ENCODE measurements at places on chromosomes 5 and 9.
A peak's percentile ranks its signal among the peaks of the same experiment; 100 is the strongest.

- DNase-seq: no peak
These were observed 62.9 kb downstream of the SLC28A3 start for GRCh38 chr9:84277646-84278045.

DNA sequence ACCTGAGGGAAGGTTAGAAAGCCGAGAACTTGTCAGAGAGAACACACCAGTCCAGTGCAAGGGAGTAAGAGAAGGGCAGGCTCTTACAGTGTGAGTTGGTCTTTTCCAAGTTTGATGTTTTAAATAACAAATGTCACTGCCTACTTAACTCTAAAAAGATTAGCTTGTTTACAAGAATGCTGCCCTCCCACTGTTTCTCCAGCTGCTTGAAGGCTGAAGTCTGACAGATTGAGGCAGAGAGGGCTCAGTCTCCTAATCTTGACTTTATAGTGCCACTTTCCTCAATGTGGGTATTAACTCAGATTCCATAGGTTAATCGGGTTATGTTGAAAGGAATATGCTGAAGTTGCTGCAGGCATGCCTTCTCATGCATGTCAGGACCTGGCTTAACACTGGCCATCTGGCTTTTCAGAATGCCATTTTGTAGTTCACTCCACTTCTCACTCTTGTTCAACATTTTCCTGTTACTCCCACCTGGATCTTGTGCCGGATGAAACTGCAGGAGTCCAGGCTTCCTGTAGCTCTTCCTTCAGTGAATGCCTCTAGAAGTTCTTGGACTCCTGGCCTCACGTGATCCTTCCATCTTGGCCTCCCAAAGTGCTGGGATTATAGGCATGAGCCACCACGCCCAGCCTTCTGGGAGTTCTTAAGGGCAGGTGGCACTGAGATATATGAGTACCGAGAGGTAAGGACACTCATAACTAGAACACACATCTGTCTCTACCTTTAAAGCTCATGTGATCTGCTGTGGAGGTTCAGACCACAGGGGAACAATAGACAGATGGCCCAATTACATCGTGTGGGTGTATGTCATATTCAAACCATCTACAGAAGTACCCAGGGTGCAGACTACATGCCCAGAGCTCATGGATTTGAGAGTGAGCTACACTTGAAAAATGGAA, 249.7 kb downstream of the ARHGAP26 start:
- no peak for DNase-seq

GRCh38 chr9:135512241-135512603, 9.0 kb upstream of the LCN1 start:
- no peak for DNase-seq

GRCh38 chr9:112971415-112971814, 40.6 kb downstream of the ZNF883 start:
- no peak for DNase-seq

DNA sequence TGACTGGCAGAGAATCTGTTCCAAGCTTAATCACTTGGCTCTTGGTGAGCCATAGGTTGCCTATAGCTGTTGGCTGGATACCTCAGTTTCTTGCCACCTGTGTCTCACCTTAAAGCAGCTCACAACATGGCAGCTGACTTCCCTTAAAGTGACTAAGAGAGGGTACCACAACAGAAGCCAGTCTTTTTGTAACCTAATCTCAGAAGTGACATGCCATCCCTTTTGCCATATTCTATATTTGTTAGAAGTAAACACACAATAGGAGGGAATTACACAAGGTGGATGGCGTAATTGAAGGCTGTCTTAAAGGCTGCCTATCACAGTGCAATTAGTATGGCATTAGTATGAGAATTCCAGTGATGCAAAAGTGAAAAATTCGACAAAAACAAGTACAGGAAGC, 28.1 kb downstream of the NIPBL start:
- DNase-seq: no peak

- peak; percentile 66 for DNase-seq
These were observed 41.0 kb upstream of the FBN2 start for GRCh38 chr5:128579093-128579492.

- peak; percentile 22 for DNase-seq
These were observed 320.3 kb downstream of the ACTL7B start for GRCh38 chr9:108535526-108535925.

- DNase-seq: peak; percentile 52
These were observed 5.6 kb downstream of the FER start for GRCh38 chr5:108753331-108753730.

DNA sequence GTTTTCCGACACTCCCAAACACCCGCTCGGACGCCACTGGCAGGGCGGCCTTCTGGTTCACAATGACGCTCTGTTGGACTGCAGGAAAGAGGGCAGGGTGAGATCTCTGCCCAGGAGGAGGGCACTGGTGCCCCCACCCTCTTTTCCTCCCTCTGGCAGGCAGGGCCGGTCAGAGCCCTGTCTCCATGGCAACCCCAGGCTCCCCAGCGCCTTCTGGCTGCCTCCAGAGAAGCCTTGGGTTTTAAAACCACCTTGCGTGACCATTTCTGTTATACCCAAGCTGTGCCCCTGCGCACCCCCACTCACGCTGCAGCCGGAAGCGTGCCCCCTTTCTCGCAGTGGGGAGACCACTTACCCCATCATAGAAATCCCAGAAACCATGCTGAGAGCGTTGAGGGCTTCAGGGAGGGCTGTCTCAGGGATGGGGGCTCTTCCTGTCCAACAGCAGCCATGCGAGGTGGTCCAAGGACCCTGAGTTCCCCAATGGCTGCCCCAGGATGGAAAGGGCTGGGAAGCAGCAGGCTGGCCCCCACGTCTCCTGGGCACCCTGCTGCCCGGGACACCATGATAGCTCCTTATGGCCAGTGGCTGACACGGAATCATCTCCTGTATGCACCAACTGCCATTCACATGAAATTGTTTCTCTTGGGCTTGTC, 7.3 kb downstream of the C9orf50 start:
- DNase-seq: no peak

DNA sequence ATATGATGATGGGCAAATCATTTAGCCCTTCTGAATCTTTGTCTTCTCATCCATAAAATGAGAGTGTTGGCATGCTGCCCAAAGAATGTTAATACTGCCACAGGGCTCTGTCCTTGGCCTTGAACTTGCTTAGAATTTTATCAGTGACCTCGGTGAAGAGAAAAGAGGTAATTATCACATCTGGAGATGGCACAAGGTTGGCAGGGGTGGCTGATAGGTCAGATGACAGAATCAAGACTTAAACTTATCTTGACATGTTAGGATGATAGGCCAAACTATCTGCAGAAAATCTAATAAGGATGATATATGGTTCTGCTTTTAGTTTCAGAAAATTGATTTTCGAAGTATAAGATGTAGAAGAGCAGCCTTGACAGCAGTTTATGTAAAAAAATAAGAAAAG, 599.1 kb upstream of the CLINT1 start:
- no peak for DNase-seq

- DNase-seq: no peak
These were observed 9.1 kb downstream of the IL31RA start for GRCh38 chr5:55860288-55860687.

GRCh38 chr9:133476036-133476931, 2.6 kb downstream of the SLC2A6 start:
- DNase-seq: no peak

DNA sequence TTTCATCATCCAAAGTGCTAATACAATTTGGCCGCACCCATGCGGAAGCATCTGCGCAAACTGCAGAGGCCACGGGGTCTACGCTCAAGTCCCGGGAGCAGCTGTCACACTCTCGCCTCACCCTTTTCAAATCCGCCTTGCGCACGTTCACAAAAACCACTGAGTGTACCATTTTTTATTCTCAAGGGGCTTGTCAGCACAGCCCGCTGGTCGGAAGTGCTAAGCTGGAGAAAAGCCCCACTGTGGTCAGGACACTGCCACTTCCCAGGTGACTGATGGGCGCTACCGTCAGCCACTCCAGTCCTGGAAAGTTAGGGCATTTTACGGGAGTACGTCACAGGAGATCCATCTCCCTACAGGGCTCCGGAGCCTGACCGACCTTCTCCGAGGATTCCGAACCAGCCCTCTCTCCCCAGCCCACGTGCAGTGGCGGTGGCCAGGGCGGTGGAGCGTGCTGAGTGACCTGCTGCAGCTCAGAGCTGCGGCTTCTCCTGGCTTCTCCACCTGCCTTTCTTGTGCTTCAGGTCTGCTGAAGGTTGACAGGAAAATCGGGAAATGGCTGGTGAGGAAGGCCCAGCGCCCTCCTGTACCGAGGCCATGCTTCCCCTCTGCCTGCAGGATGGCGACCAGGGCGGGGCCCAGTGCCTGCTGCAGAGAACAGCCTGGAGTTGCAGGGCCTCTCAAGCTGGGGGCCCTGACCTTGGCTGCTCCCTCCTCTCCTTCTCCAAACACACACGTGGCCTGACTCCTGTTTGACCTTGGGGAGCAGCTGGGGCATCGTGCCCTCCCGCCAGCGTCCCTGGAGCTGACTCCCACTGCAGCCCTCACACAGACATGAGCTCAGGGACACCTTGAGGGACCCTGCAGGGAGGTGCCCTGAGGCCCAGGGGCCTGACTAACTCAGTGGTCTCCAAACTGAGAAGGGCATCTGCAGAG, 14.3 kb downstream of the RASGEF1C start:
- no peak for DNase-seq

DNA sequence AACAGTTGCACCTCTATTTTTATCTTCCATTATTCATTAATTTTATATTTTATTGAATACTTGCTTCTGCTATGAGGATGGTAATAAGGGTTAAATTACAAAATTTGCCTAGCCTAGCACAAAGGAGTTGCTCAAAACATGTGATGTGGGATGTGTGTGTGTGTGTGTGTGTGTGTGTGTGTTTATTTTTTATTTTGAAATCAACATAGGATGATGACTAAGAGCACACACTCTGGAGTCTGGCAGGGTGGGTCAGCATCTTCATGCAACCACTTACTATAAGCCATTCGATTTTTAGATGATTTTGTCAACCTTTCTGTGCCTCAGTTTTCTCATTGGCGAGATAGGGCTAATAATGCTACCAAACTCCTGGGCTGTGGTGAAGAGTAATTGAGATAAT, 57.7 kb upstream of the MAMDC2 start:
- DNase-seq: peak; percentile 31

- no peak for DNase-seq
These were observed 21.9 kb downstream of the NR2F1 start for GRCh38 chr5:93604644-93605515.

GRCh38 chr5:89756955-89757354, 652.6 kb downstream of the CETN3 start:
- peak; percentile 2 for DNase-seq

GRCh38 chr9:137000177-137000930, 4.0 kb upstream of the CLIC3 start:
- DNase-seq: peak; percentile 75

DNA sequence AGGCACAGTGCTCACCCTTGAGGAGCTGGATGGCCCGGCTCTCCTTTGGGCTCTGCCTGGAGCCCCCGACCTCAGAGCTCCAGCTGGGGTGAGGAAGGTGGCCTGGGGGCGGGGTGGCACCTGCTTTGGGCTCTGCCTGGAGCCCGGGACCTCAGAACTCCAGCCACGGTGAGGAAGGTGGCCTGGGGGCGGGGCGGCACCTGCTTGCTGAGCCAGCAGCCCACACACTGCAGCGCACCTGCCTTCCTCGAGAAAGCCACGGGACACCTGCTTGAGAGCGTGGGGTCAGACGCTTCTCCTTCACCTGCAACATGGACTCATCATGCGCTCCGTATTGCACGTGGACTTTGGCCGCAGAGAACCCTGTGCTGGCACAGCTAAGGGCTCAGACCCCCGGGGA, 51.8 kb downstream of the IRX2 start:
- no peak for DNase-seq

DNA sequence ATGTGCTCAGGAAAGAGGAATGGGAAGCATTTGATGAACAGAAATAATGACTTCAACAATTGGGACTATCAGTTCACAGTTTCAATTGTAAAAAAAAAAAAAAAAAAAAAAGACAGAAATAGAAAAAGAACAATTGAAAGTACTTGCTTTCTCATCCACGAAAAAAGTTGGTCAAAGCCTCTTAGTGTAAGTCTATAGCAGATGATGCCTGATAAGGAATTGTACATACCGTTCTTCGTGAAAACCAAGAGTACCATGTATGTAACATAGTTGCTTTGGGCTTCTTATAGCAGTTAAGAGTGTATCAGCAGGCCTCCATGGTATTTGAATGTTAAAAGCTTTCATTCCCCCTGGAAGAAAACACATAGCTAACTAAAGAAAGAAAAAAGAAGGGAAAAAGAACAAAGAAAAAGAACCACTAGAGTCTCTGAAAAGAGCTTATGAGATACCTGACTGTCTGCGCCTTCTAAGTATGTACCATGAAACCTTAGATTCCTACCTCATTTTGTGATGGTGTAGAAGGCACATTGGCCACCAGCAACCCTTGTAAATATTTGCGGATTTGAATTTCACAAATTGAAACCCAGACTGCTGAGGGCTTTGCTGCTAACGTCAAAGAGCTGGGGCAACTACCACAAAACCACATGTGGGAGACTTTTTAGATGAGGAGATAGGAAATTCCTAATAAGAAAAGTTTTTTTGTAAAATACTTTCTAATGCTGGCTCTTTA, 75.2 kb downstream of the TMC1 start:
- DNase-seq: no peak

- DNase-seq: no peak
These were observed 109.3 kb upstream of the TAF11L2 start for GRCh38 chr5:17388717-17389116.

DNA sequence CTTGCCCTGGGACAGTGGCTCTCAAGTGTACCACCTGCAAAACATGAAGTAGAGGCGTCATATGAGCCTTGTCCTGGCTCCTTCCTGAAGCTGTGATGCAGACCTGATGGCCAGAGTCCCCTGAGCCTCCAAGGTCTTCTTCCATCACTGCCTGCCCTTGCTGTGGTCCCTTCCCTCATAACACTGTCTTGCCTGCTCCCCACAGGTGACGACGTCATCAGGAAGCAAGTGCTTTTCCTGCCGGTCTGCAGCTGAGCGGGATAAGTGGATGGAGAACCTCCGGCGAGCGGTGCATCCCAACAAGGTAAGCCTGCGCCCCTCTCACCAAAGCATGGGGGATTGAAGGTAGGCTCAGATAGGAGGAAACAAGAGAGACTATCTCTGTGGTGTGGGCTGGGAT, 107.3 kb downstream of the DAB2IP start:
- DNase-seq: no peak

DNA sequence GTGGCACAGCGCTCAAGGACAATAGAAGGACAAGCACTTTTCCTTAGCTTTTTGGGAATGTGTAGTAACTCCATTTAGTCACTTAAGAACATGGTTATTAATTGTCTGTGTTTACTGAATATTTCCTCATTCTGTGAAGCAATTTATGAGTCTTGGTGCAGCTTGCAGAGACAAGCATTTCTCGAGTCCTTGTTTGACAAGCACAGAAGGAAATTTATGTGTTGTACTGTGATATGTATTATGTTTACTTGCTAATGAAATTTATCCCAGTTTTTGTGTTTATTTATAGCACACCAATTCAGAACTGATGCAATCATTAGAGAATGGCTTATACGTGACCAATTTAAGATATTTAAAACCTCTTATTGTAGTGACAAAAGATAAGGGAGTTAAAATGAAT, 168.6 kb downstream of the PRELID2 start:
- DNase-seq: no peak

Measured in adipocyte (in vitro differentiated cells).